Activated CD4-positive, alpha-beta T cell treated with anti-CD3 and anti-CD28 coated beads for 36 hours (primary cell): ENCODE measurements at places on chromosomes 4 and X.

- DNase-seq: no peak
Observed at GRCh38 chr4:168713253-168713652, 216.4 kb downstream of the PALLD start.

DNA sequence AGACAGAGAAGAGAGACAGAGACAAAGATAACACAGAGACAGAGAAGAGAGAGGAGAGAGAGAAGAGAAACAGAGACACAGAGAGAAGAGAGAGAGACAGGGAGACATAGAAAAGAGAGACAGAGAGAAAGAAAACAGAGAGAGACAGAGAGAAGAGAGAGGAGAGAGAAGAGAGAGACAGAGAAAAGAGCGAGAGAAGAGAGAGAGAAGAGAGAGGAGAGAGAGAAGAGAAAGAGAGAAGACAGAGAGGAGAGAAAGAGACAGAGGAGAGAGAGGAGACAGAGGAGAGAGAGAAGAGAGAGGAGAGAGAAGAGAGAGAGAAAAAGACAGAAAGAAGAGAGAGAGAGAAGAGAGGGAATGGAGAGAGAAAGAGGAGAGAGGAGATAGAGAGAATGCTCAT is 601.1 kb upstream of the PRKX start:
- DNase-seq: no peak

GRCh38 chrX:153865321-153865580 is 20.7 kb downstream of the L1CAM start:
- DNase-seq: no peak

DNA sequence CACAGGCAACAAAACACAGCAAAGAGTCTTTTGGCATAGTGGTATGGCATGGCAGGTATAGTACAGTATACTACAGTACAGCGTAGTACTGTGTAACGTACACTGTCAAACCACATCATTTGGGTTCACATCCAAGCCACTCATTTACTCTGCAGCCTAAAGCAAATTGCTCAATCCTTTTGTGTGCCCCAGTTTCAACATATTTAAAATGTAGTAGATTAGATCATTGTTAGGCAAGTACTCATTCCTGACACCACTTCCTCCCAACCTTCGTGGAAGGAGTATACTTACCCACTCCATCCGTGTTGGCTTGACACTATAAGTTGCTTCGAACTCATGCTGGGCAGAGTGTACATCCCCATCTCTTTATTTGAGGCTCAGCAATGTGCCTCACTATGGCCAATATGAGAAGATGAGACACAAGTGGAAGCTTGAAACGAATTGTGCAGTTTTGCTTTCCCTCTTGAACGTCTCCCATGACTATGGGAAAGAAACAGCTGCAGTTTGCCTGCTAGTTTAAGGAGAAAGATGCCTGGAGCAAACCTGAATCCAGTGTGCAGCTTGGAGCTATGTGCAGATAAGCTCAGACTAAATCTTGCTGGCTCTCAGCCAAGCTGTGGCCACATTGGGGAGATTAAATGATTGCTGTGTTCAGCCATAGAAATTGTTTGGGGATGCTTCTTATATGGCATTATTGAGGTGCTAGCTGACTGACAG is 85.7 kb upstream of the TBL1X start:
- DNase-seq: no peak
